Activated T-cell treated with anti-CD3 and anti-CD28 coated beads, Interleukin-2, amount 50 U/mL, for 24 hours (primary cell): ENCODE measurements at places on chromosomes 11 and 22.

- peak; percentile 67 for DNase-seq
Observed at GRCh38 chr11:32829680-32830412, at the start of gene PRRG4. TSS of gene PRRG4 (plus strand) at chr11:32829927. CDS start at chr11:32830530, 603 bp downstream.

DNA sequence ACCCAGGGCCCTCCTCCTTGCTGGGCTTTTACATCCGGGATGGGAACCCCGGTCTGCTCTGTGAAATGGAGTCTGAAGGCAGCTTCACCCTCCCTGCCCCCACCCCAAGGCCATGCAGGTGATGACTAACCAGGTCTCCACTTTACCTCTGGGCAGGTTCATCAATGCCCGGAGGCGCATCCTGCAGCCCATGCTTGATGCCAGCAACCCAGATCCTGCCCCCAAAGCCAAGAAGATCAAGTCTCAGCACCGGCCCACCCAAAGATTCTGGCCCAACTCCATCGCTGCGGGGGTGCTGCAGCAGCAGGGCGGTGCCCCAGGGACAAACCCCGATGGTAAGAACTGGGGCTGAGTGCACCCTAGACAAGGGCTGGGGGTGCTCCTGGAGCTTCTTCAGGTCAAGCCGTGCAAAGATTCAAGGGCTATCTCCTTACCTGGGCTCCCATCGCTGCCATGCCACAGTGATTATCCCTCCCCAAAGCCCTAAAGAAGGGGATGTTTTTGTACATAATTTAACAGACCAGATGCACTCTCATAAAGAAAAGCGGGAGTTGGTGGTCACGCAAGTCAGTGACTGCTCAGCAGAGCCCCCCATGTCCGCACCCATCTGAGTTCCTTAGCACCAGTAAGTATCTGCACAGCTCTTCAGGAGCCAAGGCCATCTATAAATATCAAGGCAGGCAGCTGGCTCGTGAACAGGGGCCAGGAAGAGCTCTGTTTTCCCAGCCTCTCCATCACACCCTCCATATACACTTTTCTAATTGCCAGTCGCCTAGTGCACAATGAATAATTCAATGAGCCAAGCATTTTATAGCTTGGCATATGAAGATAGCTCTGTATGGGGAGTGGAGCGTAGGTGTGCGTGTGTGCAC lies 66.0 kb downstream of the FEZ1 start:
- no peak for DNase-seq

GRCh38 chr11:131928992-131929391 lies 558.6 kb downstream of the NTM start:
- no peak for DNase-seq

DNA sequence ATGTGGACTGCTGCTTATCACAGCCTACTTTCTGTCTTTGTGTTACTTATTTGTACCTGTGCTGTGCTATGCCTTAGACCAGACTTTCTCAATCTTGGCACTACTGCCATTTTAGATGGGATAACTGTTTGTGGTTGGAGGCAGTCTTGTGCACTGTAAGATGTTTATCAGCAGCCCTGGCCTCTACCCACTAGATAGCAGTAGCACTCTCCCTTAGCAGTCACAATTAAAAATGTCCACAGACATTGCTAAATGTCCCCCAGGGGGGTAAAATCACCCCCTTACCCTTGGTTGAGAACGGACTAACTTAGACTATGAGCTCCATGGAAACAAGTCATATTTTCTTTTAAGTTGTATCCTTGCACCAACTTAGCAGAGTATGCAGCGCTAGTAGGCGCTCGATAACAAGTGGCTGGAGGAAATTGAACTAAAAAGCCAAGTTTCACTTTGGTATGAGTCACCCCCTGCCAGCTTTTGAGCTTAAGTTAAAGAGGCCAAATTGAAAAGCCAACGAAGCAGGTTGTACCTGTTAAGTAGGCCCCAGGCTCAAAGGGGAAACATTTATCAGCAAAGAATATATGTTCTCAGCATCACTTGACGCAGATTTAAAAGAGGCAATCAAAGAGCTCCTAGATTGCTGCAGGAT lies 304.8 kb upstream of the SORL1-AS1 start:
- no peak for DNase-seq

DNA sequence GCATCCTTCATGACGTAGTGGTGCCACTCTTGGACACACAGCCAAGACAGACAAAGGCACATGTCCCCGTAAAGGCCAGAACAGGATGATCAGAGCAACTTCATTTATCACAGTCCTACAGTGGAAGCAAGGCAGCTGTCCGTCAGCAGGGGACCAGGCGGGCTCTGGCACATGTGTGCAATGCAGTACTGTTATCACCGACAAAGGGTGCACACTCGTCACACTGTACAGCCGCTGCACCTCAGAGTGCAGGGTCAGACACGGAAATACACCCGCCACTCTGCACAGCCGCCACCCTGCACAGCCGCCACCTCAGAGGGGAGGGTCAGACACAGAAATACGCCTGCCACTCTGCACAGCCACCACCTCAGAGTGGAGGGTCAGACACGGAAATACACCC lies 13.4 kb upstream of the IL17REL start:
- no peak for DNase-seq

DNA sequence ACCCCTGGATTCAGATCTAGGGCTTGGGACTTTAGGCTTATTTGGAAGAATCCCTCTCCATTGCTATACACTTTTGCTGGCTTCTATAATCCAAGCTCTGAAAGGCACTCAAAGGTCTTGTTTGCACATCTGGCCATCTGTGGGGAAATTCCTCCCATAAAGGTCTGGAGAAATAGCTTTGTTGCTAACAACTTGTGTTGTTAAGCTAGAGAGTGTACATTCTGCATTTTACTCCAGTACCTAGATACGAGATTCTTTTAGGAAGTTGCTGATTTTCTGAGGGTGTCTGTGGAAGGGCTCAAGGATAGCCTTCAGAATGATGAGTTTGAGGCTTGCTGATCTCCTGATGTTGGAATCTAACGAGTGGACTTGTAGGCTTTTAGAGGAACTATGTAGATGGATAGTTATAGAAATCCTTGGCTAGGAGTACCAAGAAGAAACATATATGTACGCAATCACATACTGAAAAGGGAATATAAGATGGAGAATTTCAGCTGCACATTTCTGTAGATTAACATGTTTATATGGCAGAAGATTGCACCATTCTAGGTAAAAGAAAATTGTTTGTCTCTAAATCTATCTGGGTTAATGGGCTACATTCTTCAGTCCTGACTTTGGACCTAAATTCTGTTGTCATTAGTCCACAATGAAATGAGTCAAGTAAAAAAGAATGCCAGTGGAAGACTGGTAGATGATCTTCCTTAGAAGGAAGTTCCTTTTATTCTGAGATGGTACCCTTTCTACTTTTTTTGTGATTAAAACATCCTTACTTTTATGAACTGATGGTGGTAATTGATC lies 51.0 kb downstream of the UBASH3B start:
- no peak for DNase-seq

- no peak for DNase-seq
Observed at GRCh38 chr11:129637473-129637872, 178.2 kb upstream of the TMEM45B start.

DNA sequence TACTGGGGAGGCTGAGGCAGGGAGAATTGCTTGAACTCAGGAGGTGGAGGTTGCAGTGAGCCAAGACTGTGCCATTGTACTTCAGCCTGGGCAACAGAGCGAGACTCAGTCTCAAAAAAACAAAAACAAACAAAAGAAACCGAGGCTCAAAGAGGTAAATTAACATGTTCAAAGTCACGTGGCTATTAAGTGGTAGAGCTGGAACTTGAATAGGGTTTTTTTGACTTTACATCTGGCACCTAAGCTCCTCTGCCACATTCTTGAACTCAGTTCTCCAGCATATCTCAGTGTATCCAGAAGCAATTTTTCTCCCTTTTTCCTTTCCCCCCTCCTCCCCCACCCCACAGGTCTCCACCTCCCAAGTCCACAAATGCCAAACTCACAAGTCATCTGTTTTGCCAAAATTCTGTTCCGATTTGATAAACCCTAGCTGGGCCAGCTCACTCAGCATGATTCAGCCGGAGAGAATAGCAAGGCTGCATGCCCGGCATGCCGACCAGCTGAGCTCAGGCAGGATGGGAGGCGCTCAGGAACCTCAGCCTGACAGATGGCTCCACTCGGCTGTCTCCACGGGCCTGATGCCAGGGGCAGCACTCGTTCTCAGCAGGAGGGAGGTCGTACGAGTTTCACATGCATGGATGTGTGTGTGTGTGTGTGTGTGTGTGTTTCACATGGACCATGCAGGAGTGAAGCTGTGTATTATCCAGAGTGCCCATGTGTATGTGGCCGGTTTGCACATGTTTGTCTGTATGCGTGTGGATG lies 63.2 kb upstream of the RRAS2 start:
- DNase-seq, result no peak

DNA sequence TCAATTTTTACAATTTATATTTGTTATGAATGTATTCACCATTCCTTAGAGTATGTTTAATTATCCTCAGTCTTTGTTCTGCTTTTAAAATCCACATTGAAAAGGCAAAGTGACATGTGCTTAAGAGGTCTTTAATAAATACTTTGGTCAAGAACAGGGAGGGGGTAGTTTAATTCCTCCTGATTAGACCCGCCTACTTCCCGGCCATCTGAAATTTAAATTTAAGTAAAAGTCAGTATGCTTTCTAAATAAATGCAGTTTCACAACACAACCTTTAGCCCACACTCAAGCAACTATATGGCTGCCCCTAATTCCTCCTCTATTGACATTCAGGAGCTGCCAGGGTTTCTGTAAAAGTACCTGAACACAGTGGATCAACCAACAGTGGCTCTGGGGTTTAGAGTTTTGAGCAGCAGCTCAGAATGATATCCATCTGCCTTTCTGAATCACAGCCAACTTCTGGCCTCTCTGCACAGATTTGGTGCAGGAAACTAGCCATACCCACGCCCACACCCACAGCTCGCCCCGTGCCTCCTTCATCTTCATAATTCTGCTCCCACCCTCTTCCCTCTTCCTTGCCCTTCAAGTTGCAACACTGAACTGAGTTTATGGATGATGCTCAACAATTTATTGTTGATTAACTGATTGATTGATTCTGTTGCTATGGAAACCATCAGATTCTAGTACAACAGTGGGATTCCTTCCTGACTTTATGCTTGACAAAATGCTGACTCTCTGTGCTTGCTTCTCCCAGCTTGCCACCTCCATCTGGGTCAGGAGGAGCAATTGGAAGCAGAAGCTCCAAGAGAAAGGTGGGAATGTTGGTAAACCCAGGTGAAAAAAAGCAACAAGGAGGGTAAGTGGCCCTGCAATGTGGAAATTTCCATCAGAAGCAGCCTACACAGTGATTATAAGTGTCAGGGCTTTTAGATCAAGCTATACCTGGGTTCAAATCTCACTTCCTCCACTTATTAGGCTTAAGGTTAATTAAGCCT lies 70.8 kb downstream of the PANX1 start:
- no peak for DNase-seq

GRCh38 chr11:24233041-24233440 lies 263.8 kb upstream of the LUZP2 start:
- no peak for DNase-seq

GRCh38 chr11:43547889-43548381 lies 132.6 kb upstream of the HSD17B12 start:
- no peak for DNase-seq

- DNase-seq, result no peak
Observed at GRCh38 chr11:116913000-116913399, 75.6 kb upstream of the APOA1 start.

- DNase-seq, result no peak
Observed at GRCh38 chr11:44781655-44782054, 54.9 kb downstream of the TSPAN18 start.

DNA sequence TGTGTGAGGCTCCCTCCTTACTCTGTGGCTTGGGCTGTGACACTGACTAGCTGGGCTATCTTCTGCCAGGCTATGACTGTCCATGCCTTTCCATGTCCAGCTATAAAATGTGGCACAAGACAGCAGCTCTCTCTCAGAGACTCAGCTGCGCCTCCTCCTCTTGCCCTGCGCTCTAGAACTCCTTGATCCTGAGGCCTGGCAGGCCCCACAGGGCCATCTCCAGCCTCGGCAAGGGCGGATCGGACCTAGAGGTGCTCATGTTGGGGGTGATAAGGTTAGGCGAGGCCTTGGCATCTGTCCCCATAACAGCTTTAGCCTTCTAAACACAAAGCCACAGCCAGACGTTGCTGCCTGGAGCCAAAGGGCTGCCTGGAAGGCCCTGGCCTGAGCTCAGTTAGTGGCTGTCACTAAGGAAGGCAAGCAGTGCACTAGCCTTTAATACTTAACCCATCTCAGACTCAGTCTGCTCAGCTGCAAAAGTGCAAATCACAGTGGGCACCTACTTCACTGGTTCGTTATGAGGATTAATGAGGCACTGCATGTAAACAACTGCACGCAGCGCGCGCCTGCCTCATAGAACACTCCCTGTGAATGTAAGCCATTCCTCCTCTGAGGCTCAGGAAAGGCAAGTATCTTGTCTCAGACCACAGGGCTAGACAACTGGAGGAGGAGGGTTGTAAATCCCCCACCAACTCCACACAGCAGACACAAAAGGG lies 1.2 kb downstream of the GUCD1 start:
- DNase-seq, result no peak

GRCh38 chr11:70642266-70642665 lies 243.9 kb downstream of the CTTN start:
- no peak for DNase-seq

DNA sequence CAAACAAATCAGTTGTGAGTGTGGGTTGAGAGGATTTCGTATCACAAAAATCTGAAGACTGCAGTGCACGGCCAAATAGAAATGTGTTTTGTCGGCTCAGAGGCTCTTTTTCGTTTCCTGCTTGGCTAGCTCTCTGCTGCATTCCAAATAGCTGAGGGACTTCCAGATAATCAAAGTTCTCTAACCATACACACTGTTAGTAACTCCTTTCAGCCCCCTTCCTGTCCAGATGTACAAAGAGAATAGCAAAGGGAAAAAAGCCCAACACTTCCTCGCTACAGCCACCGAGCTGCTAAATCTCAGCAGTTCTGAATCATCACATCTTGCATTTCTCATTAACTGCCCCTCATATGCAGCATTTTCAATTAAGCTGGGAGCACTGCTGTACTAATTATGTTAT lies 203.1 kb downstream of the TENM4 start:
- no peak for DNase-seq

DNA sequence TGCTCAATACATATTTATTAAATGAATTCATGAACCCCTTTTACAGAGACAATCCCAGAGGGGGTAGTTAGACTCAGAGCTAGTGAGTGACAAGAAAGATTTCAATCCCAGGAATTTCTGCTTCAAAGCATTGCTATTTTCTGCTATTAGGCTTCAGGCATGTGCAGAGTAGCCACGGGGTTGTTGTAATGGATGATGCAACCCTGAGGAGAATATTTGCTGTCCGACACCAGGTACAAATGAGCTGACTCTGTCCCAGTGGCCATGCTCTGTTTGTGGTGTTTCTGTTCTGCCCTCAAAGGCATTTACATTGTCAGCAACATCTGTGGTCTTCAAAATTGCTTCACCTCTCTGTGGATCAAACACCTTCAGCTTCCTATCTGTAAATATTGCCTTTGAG lies 102.6 kb downstream of the CSNK2A3 start:
- no peak for DNase-seq

GRCh38 chr11:130126516-130126915 lies 33.1 kb upstream of the ST14 start:
- DNase-seq, result no peak

GRCh38 chr11:727859-728748 lies 19.2 kb upstream of the TALDO1 start:
- DNase-seq, result peak; percentile 88

GRCh38 chr11:107928767-107929507 lies 689 bp downstream of the RAB39A start:
- DNase-seq, result peak; percentile 28

GRCh38 chr11:119777940-119778339 lies 48.9 kb upstream of the NECTIN1 start:
- no peak for DNase-seq
